Heart left ventricle (tissue), 16 donors: ENCODE measurements at places on chromosomes 7 and 10. TPM values are rescaled to one million over a fixed set of nuclear protein-coding genes. Genes with fewer than 3 reads are reported as not detected.

GRCh38 chr7:137755427-137755826 lies 91.3 kb downstream of the DGKI start:
- DNase-seq = no peak
- H3K27ac ChIP-seq = no peak overlapping the region
- H3K36me3 ChIP-seq = no peaks in the 10 kb centered on the region
- H3K4me1 ChIP-seq = no peaks in the 10 kb centered on the region
- no peaks in the 10 kb centered on the region for H3K27me3 ChIP-seq
- no peak overlapping the region for H3K4me3 ChIP-seq

Gene SPAM1
- total RNA-seq = not detected

DNA sequence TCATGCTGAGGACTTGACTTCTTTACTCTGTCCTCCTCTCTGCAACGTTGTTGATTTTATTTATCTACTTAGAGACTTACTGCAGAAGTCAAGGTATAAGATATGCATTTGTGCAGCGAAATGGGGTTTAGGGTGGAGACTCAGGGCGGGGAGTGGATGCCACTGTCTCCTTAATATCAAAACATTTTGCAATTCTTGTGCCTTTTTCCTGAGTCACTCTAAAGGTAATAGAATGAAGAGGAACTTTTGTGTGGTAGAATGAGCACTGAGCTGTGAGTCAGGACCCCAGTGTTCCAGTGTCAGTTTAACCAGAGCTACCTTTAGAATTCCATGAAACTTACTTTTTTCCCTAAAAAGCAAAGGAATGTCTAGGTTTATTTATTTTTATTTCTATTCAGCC lies 78.2 kb downstream of the VTI1A start:
- no peaks in the 10 kb centered on the region for H3K27me3 ChIP-seq
- no peak overlapping the region for H3K27ac ChIP-seq
- no peak for DNase-seq

DNA sequence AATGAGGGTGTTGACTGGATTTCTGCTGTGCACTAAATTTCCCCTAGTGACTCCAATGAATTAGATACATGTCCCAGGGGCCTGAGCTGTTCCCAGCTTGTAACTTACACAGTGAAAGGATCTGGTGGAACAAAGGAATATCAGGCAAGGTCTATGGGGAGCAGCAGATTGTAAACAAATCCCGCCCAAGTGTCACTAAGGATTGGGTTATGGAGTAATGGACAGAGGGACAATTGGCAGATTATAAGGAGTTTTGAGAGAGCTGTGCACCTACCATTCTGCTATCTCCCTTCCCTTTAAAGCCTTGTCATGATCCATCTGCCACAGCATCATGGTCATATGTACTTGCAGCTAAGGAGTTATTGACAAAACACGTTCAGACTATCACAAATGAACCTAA lies 183.0 kb downstream of the RAB11FIP2 start:
- H3K4me1 ChIP-seq = no peaks in the 10 kb centered on the region
- no peaks in the 10 kb centered on the region for H3K27me3 ChIP-seq
- H3K36me3 ChIP-seq = no peaks in the 10 kb centered on the region
- H3K27ac ChIP-seq = no peak overlapping the region
- no peak overlapping the region for H3K4me3 ChIP-seq

DNA sequence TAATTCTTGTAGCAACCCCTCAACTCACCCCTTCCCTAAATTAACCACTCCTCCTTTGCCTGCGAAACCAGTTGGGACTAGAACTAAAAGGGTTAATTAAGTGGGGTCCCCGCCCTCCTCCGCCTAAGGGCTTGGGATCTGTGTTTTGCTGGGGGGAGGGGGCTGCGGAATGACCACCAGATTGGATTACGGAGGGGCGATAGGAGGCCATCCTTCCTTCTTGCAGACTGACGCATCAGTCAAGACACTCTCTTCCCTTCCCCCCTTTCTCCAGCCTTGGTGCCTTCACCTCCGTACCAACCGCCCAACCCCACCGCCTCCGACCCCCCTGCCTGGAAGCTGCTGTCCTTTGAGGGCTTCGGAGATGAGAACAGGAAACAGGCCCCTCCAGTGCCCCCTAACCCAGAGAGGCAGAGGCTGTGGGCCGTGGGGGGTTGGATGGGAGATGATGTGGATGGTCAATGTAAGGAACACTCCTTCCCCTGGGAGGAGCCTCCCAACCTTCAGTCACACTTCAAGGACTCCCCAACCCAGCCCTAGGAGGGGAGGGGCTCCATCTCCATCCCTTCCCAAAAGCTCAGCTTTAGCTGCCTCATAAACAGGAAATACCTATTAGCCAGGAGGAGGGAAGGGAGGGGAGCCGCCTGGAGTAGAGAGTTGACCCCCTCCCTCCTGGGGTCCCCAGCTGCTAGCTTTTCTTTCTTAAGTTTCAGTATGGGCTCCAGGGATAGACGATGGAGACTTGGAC lies 997 bp upstream of the LDB1 start:
- H3K4me3 ChIP-seq = peak overlapping the region; percentile 68
- no peak for DNase-seq
- peak overlapping the region; percentile 98 for H3K27ac ChIP-seq
- H3K36me3 ChIP-seq = no peaks in the 10 kb centered on the region

GRCh38 chr10:32891261-32891660 lies 66.8 kb downstream of the ITGB1 start:
- no peaks in the 10 kb centered on the region for H3K36me3 ChIP-seq
- DNase-seq = no peak
- H3K4me3 ChIP-seq = no peak overlapping the region
- H3K27ac ChIP-seq = no peak overlapping the region
